BJ (cell line): ENCODE measurements at places on chromosomes 4 and X. TPM values are rescaled to one million over a fixed set of nuclear protein-coding genes. Genes with fewer than 3 reads are reported as not detected.

GPR50 gene
- polyA plus RNA-seq = not detected in 2 replicates

YY2 gene
- 0.60 and 0.83 TPM in 2 replicates for polyA plus RNA-seq

CNGA1 gene
- 0.04 TPM in 1 of 2 replicates, not detected in the other for polyA plus RNA-seq

NPY5R gene
- not detected in 2 replicates for polyA plus RNA-seq

TMEM31 gene
- polyA plus RNA-seq = 0.16 and 0.43 TPM in 2 replicates

EBP gene
- polyA plus RNA-seq = 28.3 and 36.1 TPM in 2 replicates

CLNK gene
- polyA plus RNA-seq = not detected in 2 replicates

LONRF3 gene
- polyA plus RNA-seq = not detected in 2 replicates

GABRQ gene
- polyA plus RNA-seq = not detected in 2 replicates

FOXR2 gene
- polyA plus RNA-seq = not detected in 2 replicates

DGAT2L6 gene
- polyA plus RNA-seq = not detected in 2 replicates

STAG2 gene
- polyA plus RNA-seq = 15.7 and 34.1 TPM in 2 replicates

FGFR3 gene
- 0.58 and 1.0 TPM in 2 replicates for polyA plus RNA-seq

SASH3 gene
- not detected in 2 replicates for polyA plus RNA-seq

XG gene
- polyA plus RNA-seq = 0.06 and 0.22 TPM in 2 replicates

SAT1 gene
- 46.1 and 76.0 TPM in 2 replicates for polyA plus RNA-seq

GRCh38 chr4:163091685-163092034 is 75.0 kb downstream of the NAF1 start:
- DNase-seq = no peak

DNA sequence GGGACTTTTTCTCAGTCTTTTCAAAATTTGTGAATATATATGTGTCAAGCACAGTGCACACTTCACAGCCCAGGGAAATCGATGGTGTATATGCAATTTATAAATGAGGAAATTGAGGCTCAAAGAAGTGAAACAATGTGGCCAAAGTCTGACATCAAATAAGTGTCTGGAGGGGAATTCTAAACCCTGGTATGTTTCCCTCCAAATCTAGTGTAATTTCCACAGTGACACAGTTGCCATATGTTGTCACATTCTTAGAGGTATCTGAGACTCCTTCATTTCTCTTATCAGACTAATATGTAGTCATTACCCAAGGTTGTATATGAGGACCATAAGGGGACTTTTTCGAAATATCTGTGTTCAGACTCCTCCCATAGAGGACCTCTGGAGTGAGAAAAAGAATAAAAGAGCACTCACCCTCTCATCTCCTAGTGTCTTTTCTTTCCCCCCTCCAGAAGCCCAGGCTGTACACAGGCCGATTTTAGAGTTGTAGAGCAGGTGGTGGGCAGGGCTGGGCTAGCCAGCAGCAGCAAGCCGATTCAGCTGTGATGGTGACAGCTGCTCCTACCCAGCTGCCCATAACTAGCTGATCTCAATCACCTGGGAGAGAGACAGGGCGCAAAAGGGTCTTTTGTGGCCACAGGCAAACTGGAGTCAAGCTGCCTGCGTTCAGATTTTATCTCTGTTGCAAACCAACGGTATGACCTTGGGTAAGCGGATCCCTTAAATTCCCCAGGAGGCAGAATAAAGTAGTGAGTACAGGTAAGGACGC is 55.1 kb downstream of the CLCN5 start:
- no peak for DNase-seq

- no peak for DNase-seq
Measured at GRCh38 chrX:21837056-21837455, 2.4 kb upstream of the MBTPS2 start.

DNA sequence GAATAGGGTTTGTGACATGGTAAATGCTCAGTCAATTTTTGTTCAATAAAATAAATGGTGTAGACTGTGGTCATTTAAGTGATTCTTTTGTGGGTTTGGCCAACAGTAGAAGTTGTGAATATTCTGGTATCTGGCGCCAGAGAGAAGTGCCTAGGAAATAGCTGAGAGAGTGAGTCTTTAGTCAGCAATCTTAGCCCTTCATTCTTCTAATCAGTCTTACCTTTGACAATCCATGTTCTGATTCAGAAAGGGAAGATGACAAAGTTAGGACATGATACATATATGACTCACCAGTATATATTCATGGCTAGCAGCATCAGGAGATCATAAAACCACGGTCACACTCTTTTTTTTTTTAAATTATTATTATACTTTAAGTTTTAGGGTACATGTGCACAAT is 141.8 kb upstream of the PCDH18 start:
- DNase-seq = no peak

DNA sequence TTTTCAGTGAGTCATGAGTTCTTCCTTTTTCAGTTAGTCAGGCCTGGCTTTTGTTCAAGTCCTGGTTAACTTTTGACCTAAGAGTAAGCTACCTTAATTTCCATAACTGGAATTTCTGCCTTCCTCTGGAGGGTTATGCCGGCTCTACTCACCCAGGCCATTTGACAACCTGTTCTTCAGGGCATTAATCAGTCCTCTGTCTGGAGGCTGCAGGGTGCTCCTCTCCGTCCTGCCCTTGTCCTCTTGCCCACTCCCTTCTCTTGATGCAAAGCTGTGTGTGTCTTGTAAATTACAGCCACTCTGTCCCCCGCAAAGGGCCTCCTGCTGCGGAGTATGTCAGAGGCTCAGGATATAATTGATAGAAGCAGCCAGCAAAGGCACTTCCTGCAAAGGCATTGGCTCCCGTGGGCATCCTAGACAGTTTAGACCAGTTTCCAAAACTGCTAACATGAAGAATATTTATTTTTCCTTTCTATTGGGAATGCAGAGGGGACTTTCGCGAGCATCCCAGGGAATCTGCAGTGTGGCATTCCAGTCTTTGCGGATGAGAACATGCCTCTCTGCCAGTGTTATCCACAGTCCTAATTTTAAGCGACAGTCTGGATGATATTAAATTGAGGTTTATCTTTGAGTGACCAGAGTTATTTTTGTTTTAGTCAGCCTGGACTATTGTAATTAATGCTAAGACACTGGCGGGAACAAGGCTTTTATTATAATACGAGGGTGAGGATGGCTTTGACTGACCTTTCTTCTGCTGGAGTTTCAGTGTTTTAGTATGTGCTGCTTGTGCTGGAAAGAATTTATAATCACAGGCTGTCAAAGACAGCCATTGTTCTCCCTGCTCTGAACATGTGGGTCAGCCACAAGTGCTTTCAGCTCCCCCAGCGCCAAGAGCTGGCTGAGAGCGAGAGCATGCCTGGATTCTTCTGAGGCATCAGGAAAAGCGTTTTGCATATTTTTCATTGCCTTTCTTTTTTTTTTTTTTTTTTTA is 74.2 kb downstream of the LIMCH1 start:
- DNase-seq = no peak

DNA sequence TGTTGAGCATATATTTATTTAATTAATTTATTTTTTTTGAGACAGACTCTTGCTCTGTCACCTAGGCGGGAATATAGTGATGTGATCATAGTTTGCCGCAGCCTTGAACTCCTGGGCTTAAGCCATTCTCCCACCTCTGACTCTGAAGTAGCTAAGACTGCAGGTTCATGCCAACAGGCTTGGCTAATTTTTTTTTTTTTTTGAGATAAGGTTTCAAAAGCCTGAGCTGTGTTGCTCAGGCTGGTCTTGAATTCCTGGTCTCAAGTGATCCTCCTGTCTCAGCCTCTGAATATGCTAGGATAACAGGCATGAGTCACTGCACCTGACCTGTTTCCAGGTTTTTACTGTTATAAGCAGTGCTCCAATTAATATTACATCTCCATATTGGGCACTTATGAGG is 4.8 kb downstream of the ADD1 start:
- no peak for DNase-seq

DNA sequence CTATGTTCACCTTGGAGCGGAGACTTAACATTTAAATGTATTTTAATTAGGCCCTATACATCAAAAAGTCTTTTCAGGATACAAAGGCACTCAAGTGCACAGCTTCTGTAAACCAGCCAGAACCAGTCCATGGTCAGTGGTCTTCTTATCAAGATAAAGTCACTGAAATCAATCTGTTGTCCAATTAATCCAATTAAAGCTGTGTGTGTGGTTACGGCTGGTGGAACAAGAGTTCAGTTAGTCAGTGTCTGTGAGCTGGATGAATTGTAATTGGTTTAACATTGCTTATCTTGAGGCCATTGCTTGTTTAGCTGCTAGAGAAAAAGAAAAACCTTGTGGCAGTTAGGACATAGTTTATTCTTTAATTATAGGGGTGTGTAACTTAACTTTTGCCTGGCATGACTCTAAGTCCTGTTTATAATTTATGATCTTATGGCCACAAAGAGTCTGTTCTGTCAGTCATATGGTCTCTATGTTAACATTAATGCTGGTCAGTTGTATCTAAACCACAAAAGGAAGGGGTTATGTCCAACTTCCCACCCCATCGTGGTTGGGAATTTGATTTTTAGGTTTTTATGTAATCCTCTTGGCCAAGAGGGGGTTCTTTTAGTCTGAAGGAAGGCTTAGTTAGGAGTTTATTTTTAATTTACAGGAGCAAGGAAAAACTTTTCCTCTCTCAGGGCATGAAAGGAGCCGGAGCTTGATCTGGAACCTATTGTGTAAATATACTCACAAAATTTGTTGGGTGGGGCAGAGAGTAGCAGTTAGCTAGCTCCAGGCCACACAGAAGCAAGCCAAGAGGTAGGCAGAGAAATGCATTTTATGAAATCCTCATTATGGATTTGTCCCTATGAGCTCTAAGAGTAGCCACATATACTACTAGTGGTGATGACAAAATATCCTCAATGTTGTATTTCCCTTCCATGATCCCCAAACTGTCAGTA is 665.7 kb upstream of the ACTRT1 start:
- DNase-seq = no peak
